NCI-H526 treated with DMSO at 0.1 percent for 48 hours (cell line): ENCODE measurements at places on chromosomes 3 and 15.

DNA sequence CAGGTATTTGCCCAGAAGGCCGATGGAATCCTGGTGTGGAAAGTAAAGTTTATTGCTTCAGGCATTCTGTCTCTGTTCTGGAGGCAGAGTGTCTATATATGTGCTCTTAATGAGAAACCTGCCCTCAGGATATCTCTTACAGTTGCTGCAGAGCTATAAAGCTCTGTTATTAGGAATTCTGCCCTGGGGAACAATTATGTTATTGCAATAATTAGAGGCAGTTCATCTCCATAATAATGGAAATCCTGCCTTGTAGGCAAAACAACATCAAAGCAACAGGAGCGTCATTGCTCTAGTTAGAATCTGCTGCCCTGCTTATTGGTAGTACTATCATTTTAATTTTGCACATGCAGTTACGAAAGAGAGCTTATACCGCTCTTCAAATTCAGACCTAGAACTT, 175.6 kb downstream of the IL5RA start:
- no peak for DNase-seq

DNA sequence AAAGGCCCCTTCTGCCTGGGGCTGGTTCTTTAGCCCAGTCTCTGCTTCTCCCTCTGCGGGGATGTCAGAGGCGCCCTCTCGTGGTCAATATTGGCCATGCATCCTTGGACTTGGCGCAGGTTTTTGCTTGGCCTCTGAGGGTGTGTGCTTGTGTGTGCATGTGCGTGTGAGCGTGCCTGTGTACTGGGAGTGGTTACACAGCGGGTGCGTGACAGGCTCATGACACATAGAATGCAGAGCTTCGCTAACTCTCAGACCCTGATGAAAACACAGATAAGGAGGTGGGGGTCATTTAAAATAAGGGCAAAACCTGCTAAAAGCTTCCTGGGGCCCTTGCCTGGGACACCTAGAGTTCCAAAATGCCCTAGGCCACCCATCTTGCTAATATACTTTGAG, 160.9 kb downstream of the SMAD6 start:
- DNase-seq: peak; percentile 32

DNA sequence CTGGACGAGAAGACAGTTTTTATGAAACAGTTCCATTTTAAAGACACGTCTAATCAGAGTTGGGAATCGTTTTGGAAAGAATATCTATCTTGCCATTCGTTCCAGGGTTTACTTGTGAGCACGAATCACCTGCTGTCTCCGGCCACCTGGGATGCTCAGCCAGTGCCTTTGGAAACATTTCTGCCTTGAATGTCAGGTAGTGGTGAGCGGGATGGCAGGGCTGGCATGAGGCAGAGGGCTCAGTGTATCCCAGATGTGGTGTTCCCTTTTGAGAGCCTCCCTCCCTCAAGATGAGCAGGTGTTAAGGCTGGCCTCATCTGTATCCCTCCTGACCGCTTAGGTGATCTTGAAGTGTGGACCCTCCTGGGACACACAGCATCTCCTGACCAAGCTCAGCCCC, 47.9 kb upstream of the PLXNA1 start:
- DNase-seq: no peak

GRCh38 chr3:135224815-135225362, 429.8 kb downstream of the EPHB1 start:
- DNase-seq: peak; percentile 5

GRCh38 chr15:72538931-72539330, 64.8 kb downstream of the ARIH1 start:
- DNase-seq: no peak

GRCh38 chr3:72288955-72289691, 504.2 kb upstream of the PROK2 start:
- no peak for DNase-seq

GRCh38 chr3:79405183-79405582, 362.6 kb downstream of the ROBO1 start:
- DNase-seq: no peak

GRCh38 chr3:179544981-179545645, 17.6 kb upstream of the ACTL6A start:
- no peak for DNase-seq

DNA sequence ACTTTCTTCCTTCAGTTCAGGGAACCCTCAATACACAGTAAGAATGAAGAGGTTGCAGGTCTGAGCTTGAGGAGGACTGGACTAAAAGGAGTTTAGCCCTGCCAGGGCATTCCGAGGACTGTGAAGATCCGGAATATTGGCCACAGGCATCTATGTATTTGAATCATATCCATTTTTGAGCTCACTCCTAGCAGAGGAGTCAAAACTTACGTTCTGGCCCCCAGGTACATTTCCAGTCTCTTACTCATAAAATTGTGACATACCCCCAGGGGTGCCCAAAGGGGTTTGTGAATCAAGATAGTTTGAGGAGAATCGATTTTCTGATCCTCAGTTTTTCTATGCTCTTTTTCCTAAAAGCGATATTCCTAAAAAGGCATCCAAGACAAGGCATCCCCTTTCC, 27.6 kb upstream of the SRP14 start:
- DNase-seq: no peak
